ENCODE measurements at places on chromosomes 12 and 14. TPM values are rescaled to one million over a fixed set of nuclear protein-coding genes. Genes with fewer than 3 reads are reported as not detected.

Gene ABCC9
- total RNA-seq: 51.0 TPM

Gene RFX4
- total RNA-seq: not detected

Gene LRRIQ1
- total RNA-seq: 0.38 TPM

Gene LTBP2
- total RNA-seq: 156 TPM

Gene GPR132
- not detected for total RNA-seq

Gene CYP46A1
- 0.56 TPM for total RNA-seq

Gene FAM216A
- total RNA-seq: 22.0 TPM

Gene OR4E2
- total RNA-seq: not detected

Gene AKAP3
- 1.4 TPM for total RNA-seq

Gene KIF21A
- total RNA-seq: 22.3 TPM

Gene RASAL1
- total RNA-seq: not detected

Gene ULK1
- 4.4 TPM for total RNA-seq

Gene PRICKLE1
- total RNA-seq: 3.1 TPM

Gene GPD1
- total RNA-seq: under 0.01 TPM

Data from regular cardiac myocyte (primary cell).